Kasumi-1 (cell line): ENCODE measurements at places on chromosomes 2 and 18.
A peak's percentile ranks its signal among the peaks of the same experiment; 100 is the strongest.

- peak; percentile 47 for DNase-seq
Measured at GRCh38 chr18:61400716-61401115, 67.5 kb downstream of the CDH20 start.

DNA sequence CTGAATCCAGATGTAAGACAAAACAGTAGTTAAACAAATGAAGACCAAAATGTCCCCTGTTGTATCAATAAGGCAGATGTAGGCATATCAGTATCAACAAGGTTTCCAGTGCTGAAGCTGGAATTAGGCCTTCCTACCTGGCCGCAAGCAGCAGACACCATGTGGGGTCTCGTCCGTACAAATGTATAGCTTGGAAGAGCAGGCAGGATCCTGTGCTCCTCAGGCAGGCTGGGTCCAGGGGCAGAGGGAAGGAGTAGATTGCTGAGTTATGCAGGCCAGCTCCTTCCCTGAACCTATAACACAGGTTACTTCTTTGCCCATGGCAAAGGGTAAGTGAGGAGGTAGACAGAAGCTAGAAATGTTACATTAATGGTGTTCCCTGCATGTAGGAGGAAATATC lies 23.5 kb downstream of the NTSR2 start:
- no peak for DNase-seq

GRCh38 chr2:54606393-54606958 lies 117.0 kb upstream of the EML6 start:
- DNase-seq = no peak

GRCh38 chr2:235669983-235670962 lies 176.4 kb downstream of the AGAP1 start:
- no peak for DNase-seq

GRCh38 chr2:11134349-11134748 lies 20.9 kb upstream of the SLC66A3 start:
- DNase-seq = no peak

DNA sequence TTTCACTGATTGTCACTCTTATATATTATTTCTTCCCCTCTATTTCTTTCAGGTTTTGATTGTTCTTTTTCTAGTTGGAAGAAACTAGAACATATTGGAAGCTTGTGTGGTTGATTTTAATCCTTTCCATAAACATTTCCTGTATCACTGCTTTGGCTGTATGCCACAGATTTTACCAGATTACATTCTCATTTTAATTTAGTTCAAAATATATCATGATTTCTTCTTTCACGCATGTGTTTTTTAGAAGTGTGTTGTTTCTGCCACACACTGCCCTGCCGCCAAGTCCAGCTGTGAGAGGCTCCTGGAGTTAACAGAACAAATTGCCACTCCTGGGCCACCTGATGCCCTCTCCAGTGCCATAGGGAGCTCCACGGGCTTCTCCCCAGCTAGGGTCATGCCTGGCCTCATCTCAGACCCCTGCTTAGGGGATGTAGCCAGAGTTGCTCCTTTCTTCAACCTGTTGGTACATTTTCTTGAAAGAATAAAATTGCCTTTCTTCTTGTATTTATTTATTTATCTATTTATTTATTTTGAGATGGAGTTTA lies 206.2 kb upstream of the COPS8 start:
- no peak for DNase-seq

GRCh38 chr2:120700659-120701058 lies 35.0 kb upstream of the GLI2 start:
- DNase-seq = no peak

GRCh38 chr2:136052369-136053362 lies 65.3 kb downstream of the CXCR4 start:
- DNase-seq = no peak

- DNase-seq = no peak
Measured at GRCh38 chr18:51498085-51498855, 300.8 kb upstream of the MEX3C start.

GRCh38 chr2:240769096-240769495 lies 50.9 kb downstream of the KIF1A start:
- no peak for DNase-seq

DNA sequence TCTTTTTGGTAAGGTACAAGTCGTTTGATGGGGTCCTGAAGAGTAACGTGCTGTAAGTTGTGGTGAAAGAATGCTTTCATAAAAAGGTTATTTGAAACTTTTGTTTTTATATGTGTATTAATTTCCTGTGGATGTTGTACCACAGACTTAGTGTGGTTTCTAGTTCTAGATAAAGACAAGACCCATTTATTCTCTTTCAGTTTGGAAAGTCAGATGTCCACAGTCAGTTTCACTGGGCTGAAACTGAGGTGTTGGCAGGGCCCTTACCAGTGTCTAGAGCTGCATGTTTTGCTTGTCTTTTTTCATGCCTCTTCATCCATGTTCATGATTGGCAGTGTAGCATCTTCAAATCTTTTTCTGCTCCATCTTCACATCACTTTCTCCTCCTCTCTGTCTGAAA lies 22.1 kb upstream of the DOCK10 start:
- DNase-seq = no peak

- DNase-seq = no peak
Measured at GRCh38 chr2:170314744-170315447, 136.9 kb downstream of the MYO3B start.

- no peak for DNase-seq
Measured at GRCh38 chr2:67502346-67503065, 105.4 kb downstream of the ETAA1 start.

DNA sequence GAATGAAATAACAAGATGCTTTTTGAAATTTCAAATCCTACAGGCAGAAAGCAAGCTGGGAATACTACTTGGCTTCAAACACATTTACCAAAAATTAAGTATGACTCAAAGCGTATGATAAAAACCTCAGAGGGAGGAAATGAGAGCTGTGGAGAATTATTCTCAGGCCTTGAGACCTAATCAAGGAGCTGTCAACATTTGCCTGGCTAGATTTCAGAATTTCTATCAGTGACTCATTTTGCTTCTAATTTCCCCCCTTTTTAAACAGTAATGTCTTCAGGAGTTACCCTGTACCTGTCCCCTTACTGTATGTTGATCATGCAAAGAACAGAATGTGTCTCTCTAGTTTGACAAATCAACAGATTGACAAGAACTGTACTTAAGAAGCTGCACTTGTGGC lies 1324.5 kb upstream of the DDX18 start:
- DNase-seq = no peak

DNA sequence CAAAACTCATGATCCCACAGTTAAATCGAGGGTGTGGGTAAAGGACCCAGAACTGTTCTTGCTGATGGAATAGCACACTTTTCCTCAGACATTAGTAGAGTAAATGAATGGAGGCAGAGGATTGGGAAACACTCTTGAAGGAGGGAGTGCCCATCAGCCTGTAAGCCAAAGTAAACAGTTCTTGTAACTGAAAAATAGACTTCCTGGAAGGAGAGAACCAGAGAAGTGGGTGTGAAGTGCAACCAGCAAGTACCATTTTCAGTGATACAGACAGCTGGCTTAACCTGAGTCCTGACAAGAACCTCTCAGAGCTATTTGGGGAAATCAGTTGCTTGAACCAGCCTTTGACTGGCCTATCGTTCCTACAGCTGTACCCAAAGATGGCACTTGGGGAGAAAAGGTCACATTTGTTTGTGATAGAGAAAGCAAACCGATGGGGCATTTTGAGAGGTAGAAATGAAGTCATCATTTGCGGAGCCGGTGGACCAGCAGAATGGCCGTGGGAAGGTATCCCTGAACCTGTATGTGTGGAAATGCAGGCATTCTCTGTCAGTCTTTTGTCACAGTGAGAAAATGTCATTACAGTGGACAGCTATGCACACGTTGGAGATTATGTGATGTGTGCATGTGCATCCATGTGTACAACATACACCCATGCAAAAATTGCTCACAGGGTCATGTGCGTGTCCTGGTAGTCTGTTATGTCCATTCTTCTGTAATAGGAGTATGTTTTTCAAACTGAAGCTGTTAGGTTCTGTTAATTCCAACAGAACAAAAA lies 17.8 kb downstream of the CRIM1 start:
- DNase-seq = no peak

- no peak for DNase-seq
Measured at GRCh38 chr2:213229814-213230213, 54.5 kb upstream of the SPAG16 start.

DNA sequence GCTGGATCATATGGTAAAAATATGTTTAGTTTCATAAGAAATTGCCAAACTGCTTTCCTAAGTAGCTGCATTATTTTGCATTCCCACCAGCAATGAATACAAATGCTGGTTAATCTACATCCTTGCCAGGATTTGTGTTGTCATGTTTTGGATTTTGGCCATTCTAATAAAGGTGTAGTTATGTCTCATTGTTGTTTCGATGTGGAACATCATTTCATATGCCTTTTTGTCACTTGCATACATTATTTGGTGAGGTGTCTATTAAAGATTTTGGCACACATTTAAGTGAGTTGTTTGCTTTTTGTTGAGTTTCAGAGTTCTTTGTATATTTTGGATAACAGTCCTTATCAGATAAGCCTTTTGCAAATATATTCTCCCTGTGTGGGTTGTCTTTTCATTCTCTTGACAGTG lies 299.2 kb upstream of the TFPI start:
- no peak for DNase-seq

GRCh38 chr18:73869182-73869581 lies 278.5 kb downstream of the FBXO15 start:
- no peak for DNase-seq

GRCh38 chr2:178819147-178819875 lies 12.1 kb upstream of the TTN start:
- DNase-seq = peak; percentile 13

DNA sequence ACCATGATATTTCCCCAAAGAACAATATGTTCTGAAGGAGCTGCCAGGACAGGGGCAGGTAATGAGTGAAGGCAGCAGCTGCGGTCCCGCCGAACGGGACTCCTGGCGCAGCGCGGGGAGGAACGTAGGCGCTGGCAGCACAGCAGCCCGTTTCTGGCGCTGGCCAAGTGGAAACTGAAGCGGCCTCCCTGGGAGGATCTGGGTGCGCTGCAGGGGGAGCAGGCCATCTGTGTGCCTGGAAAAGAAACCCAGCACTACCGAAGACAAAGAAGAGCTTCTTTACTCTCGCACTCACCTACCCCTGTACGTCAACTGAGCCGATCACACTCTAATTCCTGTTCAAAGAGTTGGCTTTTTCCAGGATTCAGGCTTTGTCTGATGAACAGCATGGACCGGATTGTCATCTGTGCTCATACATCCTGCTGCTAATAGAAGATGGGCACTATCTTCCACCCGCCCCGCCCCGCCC lies 11.8 kb downstream of the G6PC2 start:
- peak; percentile 21 for DNase-seq

- DNase-seq = no peak
Measured at GRCh38 chr2:149606251-149606811, 18.8 kb upstream of the MMADHC start.

DNA sequence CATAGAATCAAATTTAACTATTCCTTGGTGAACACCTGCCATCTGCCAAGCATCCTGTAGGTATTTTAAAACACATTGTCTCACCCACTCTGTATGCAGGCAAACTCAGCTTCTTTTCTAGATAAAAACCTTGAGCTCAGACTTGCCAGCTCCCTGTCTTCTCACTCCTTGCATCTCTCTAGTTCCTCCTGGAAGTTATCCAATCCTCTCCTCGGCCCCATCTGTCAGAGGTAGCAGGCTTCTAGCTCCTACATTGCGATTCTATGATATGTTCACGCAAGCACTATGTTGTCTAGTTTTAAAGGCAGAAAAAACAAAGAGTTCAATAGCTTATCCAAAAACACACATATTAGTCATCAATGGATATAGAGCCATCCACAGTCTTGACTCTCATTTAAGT lies 67.0 kb upstream of the APCDD1 start:
- DNase-seq = no peak

GRCh38 chr2:8544786-8545694 lies 136.8 kb upstream of the ID2 start:
- peak; percentile 98 for DNase-seq

DNA sequence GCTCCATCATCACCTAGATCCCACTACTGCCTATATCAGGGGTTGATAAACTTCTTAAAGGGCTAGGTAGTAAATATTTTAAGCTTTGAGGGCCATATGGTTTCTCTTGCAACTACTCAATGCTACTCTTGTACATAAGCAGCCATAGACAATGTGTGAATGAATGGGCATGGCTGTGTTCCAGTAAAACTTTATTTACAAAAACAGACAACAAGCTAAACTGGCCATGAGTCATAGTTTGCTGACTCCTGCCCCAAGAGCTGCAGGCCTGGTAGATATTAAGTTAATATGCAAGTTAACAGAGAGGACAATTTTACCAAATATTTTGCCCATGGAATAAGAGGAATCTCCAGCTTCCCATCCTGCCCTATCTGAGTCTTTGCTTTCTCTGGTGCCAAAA lies 29.8 kb upstream of the MYO3B start:
- DNase-seq = no peak

GRCh38 chr2:223078482-223078881 lies 26.5 kb downstream of the KCNE4 start:
- no peak for DNase-seq

DNA sequence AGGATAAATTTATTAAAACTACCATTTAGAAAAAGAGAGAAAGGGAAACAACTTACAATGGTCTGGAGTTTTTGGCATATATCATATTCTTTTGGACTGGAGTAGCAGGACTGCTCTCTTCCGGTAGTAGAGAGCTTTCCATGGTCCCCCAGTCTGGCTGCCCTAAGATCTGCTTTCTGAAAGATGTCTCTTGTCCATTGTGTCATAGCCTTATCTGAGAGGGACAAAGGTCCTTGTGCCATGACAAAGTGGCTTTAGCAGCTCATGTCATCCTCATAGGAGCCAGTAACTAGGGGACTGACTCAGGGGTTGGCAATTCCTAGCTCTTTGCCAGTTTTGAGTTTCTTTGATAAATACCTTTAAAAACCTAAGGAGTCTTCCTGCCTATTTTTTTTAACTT lies 505.5 kb upstream of the ZEB2 start:
- no peak for DNase-seq

GRCh38 chr2:3174626-3175567 lies 202.7 kb downstream of the EIPR1 start:
- DNase-seq = no peak

DNA sequence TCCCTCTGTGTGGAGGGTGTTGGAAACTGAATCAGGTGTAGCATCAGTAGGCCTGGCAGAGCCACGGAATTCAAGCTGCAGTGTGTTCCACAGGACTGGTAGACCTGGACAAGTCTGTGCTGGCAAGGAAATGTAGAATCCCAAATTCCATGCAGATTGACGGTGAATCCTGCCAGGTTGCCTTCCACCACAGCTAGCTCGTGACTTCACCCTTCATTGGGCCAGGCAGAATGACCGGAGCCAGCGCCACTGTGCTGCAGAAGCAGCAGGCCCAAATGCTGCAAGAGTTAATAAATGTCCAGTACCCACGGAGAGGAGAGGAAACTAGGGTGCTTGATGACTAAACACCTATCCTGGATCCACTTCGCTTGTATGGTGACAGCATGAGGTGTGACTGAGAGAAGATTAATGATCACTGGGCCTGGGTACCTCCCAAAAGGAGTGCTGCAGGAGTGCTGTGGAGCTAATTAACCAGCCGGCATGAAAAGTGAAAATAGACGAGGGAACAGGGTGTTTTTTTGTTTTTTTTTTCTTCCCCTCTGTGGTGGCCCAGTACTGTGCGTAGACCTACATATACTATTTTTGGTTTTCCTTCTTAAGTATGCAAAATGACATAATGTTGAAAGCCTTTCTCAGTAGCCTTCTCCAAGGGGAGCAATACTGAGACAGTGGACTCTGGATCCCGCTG lies 122.2 kb downstream of the TANC1 start:
- no peak for DNase-seq
